ENCODE measurements at places on chromosomes 1 and 21.
A peak's percentile ranks its signal among the peaks of the same experiment; 100 is the strongest.

DNA sequence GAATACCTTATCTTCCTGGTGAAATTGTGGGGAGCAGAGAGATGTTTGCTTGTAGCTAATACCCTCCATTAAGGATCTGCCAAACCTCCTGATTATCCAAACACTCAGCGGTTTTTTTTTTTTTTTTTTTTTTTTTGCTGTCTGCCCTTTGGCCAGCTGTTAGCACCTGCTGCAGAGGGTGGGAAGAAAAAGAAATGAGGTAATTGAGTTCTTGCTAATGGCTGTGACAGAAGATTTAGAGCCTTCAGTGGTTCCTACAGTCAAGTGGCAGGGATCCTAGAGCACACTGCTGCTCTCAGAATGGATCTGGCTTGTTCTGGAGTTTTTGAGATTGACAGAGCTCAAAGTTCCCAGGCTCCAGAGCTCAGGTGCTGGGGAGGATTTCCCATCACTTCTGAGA is 342.5 kb downstream of the DISC1 start:
- no peak for DNase-seq

DNA sequence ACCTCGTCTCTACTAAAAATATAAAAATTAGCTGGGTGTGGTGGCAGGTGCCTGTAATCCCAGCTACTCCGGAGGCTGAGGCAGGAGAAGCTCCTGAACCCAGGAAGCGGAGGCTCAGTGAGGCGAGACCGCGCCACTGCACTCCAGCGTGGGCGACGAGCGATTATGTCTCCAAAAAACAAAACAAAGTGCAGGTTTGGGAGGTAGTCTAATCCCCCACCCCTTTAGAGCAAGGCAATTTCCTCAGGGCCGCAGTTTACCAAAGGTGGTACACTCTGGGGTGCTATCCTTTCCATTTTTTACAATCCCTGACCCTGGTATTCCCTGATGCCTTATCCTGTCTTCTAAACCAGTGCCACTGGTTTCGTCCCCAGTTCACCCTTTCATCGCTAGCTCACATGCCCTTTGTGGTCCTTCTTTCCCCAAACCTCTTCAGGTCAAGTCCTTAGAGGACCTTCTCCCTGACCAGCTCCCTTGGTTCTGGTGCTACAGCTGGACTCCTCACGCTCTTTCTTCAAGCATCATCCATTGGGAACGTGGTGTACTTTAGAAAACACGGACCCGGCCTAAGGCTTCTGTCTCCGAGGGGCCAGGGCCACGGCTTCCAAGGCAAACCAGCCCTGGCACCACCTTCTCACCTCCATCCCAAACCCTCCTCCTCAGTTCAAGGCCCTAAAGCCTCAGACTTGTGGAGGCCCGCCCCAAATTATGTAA is 873 bp downstream of the IFT25 start:
- peak; percentile 24 for DNase-seq

GRCh38 chr1:233566886-233567285 is 47.0 kb upstream of the KCNK1 start:
- no peak for DNase-seq

GRCh38 chr1:176656257-176656995 is 193.5 kb downstream of the PAPPA2 start:
- peak; percentile 78 for DNase-seq

- no peak for DNase-seq
These were observed 54.5 kb downstream of the UBE4B start for GRCh38 chr1:10087210-10087609.

DNA sequence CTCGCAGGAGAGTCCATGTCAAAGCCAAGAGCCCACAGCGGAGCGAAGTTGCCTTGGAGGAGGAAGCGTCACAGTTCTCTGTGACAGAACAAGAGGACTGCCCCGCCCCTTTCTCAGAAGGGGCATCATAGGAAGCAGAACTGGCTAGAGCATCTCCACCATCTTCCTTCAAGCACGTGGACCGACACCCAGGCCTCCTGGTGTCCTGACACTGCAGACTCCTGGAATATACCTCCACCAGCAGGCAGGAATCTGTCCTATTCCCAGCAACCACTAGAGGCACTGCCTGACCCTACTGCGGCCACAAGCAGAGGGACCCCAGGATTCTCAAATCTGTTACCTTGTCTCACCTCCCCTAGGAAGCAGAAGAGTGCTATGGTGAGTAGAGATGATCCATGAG is 37.8 kb downstream of the GPA33 start:
- no peak for DNase-seq

- DNase-seq, result no peak
These were observed 4.1 kb downstream of the S100A2 start for GRCh38 chr1:153561466-153561985.

GRCh38 chr21:28018741-28019669 is 973.7 kb downstream of the LTN1 start:
- peak; percentile 47 for DNase-seq

DNA sequence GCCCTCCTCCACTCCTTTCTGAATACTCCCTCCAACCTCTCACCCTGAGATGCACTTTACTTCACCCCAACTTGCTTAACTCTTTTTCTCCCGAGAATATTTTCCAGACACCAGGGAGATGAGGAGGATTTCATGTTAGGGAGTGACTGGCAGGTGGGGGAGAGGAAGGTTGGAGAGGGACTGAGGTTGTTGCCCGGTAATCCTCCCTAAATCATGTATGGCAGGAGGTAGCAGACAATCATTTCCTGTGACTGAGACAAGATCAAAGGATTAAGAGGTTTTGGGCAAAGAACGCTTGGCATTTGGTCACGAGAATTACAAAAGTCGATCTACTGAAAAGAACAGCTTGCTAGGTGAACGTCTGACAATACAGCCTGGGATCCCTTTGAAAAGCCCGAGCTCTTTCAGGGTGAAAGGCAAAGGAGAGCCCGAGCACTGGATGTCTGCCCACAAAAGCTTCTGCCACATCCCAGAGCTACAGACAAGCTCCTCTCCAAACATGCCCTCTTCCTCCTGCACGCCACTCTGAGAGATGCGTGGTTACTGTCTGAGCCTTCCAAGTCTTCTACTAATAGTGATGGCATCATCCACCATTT is 154.1 kb downstream of the DAB1 start:
- DNase-seq, result no peak

DNA sequence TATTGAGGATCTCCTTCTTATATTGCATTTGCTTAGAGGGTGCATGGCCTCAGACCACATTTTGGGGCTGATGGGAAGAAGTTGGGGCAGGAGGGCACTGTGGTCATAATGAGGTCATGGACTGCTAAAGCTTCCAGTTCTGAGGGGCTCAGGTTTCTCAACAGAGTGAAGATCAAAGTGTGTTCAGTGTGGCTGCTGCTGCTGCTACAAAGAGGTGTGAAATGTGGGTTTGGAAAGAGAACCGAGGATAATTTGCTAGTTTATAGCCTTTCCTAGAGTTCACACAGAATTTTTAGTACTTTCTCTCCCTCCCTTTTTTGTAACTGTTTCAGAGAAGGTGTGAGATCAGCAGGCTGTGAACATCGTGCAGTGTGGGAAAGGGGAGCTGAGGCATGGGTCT is 73.3 kb downstream of the CACNA1E start:
- DNase-seq, result no peak

DNA sequence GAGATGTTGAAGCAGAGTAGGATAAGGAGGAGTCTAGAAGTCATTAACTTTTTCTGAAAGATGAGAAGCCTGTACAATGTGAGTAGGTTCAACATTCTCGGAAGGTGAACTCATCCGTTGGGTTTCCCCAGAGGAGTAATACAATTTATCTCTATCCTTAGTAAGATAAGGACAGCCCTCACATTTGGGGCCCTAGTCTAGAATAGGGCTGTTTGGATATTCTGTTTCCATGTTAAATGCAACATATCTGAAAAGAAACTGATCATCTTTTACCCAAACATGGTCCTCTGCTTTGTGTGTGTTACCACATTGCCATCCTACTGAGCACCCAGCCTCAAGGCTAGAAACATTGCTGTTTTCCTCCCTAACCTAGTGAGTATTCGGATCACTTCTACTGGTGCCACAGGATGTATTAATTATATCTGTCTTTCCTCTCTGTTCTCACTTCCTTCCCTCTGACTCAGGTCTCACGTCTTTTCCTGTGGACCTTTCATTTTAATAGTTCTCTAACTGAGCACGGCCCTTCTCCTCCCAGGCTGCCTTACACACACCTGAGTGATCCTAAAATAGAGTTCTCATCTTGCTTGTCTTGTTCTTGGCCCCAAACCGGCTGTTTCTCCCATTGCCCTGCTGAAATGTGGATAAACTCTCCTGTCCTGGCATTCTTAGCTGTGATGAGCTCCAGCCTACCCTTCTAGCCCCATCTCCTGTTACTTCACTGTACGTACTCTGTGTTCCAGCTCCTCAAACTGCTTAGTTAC is 91.7 kb downstream of the CDC14A start:
- DNase-seq, result peak; percentile 43
